ENCODE measurements at places on chromosomes 11 and 22.

DNA sequence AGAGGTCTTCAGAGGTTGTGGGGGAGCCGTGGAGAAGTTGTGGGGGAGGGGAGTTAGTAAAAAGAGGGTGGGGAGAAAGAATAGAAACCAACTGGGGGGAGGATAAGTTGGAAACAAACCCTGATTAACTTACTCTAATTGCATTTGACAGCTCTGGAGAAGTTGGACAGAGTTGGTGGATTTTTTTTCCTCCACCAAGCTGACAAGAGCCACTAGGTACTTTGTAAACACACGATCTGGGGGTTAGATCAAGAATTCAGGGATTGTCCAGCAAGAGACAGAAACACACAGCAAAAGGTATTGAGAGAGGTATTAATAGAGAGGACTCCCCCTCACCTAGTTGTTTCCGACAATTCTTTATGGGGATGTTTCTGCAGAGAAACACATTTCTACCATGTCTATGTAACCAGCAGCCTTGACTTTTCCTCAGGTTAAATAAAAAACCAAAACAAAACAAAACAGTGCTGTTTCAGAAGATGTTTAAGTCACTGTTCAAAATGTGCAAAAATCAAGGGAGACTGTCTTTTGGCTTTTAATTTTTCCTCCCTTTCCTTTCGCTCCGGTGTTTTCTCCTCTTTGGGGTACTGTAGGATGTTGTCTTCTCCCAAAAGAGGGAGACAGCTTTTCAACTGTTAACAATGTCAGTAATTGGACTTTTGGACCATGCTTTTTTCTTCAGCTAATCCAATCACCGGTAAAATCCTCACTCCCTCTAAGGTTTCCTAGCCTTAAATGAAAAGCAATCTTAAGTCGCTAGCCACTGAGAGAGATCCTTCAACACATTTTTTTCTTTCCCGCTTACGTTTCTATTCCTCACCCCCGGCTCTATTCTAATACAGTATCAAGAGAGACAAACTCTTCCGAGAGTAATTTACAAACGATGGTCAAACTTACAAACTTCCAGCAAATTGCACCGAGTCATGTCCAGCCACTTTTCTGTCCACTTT is 708 bp downstream of the MAML2 start:
- DNase-seq = no peak

DNA sequence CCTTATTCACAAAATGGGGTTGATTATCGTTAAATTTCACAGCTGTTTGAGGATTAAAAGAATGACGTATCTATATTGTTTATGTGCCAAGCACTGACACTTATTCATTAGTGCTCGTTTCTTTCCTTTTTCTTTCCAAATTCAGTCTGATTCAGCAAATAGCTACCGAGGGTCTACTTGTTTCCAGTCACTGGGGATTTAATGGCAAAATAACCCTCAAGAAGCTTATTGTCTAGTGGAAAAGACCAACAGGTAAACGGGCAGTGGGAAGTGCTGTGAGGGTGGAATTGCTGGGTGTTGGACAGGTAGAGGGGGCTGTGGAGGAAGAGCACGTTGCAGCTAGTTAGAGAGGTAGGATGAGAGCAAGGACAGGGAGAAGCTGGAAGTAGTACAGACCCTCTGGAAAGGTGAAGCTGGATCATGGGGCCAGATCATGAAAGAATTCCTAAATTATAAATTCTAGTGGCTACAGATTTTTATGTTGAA is 48.3 kb upstream of the BIRC3 start:
- DNase-seq = no peak

GRCh38 chr11:35167426-35167954 is 28.5 kb downstream of the CD44 start:
- no peak for DNase-seq

- no peak for DNase-seq
Measured at GRCh38 chr11:130729678-130730300, 186.5 kb downstream of the SNX19 start.

DNA sequence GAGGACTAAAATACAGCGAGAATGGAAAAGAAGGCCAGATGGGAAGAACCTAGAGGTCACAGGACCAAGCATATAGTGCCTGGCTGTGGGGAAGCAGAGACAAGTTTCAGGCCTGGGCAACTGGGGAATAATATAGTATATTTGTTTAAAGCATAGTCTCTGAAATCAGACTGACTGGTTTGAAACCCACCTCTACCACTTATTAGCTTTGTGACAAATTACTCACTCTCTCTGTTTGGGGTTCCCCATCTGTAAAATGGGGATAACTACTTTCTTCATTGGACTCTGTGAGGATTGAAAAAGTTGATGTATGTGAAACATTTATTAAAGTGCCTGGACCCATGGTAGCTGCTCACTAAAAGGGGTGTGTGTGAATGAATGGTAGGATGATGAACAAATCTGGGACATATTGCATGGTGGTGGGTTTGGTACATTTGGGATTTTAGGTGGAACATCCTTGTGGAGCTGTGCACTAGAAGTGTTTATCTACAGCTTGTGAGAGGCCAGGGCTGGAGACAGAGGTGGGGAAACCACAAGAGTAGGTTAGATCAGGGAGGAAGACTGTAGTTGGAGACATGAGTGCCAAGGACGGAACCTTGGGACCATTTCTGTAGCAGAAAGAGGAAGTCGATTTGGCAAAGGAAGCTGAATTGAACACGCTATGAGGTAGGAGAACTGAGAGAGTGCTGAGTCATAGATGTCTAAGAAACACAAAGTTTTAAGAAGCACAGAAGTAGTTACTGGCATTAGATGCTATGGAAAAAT is 52.6 kb downstream of the SWAP70 start:
- no peak for DNase-seq

DNA sequence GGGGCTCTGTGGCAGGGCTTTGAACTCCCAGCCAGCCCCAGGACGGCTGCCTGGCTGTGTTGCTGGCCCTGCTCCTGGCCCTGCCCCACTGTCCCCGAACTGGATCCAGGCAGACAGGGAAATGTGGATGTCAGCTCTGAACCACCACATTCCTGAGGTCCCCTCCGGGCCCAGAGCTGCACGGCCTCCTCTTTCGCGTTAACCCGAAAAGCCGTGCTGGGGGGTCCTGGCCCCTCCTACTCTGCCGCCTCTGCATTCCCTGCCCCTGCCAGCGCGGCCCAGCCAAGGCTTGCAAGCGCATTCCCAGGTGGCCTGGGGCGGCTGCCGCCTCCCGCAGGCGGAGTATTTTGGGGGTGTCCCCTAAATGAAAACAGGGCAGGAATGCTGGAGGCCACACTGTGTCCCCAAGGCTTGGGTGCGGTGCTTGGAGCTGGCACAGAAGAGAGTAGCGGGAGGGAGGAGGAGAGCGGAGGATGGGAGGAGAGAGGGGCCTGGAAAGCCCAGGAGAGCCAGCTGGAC is 5.4 kb downstream of the LINC01488 start:
- no peak for DNase-seq

DNA sequence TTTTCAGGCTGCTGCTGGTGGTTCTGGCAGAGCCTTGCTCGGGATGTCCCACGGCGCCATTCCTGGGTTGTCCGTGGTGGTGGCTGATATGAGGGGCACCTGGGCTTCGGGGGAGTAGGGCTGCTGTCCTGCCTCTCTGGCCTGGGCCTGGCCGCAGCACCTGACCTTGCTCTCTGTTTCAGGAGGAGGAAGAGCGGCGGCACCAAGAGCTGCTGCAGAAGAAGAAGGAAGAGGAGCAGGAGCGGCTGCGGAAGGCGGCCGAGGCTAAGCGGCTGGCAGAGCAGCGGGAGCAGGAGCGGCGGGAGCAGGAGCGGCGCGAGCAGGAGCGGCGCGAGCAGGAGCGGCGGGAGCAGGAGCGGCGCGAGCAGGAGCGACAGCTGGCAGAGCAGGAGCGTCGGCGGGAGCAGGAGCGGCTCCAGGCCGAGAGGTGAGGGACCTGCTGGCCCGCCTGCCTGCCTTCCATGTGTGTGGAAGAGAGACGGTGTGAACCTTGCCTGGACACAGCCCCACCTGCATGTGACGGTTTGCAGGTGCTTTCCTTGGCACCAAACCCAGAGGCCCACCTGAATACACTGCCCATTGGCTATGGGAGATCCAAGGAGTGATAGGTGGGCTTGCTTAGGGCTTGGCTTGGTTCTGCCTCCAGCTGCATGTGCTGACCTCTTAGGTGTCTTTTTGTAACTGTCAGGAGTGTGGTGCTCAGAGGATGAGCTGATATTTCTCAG is 22.8 kb downstream of the INCENP start:
- no peak for DNase-seq

GRCh38 chr22:22949953-22950352 is 62.3 kb downstream of the IGLL5 start:
- DNase-seq = no peak

- DNase-seq = no peak
Measured at GRCh38 chr11:44176546-44177213, 81.2 kb downstream of the EXT2 start.

- DNase-seq = no peak
Measured at GRCh38 chr11:1226226-1226985, 3.5 kb downstream of the MUC5B start.

- DNase-seq = no peak
Measured at GRCh38 chr11:131465746-131466145, 95.3 kb downstream of the NTM start.

DNA sequence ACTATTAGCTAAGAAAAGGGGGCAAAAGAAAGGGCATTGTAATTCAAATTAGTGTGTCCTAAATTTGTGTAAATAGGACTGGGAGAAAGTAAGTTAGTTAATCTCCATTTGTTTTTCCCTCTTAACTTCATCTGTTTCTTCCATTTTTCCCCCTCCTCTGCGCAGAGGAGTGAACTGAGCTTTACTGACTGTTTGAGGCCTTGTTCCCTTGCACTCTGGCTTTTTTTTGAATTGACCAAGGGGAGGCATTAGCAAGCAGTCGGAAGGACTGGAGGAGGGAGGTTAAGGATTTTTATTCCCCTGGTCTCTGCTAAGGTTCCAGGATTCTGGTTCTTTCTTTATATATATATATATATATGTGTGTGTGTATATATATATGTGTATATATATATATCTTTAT is 15.2 kb upstream of the FANCF start:
- no peak for DNase-seq

GRCh38 chr11:127738771-127739286 is 738.3 kb upstream of the KIRREL3 start:
- DNase-seq = no peak

GRCh38 chr11:13777341-13777985 is 109.0 kb downstream of the FAR1 start:
- no peak for DNase-seq

DNA sequence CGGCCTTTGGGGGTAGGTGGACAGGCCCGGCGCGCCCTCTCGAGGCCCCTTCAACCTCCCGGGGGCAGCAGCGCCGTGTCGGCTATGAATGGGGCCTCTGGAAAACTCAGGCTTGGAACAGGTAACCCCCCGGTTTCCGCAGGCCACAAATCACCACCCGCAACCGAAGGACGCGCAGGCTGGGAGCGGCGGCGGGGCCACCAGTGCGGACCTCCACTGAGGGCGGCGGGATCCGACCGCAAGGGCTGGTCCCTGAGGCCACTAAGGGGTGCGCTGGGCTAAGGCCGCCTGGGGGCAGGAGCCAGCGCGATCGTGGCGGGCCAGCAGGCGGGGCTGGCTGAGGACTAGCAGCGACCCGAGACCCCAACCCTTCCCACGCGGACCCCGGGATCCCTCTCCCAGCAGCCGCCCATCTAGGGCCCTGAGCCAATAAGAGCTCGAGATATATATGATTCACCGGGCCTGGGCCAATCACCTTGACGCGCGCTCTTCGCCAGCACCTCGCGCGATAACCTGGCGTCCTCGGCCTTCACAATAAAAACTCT is 609 bp upstream of the ATF4 start:
- no peak for DNase-seq

DNA sequence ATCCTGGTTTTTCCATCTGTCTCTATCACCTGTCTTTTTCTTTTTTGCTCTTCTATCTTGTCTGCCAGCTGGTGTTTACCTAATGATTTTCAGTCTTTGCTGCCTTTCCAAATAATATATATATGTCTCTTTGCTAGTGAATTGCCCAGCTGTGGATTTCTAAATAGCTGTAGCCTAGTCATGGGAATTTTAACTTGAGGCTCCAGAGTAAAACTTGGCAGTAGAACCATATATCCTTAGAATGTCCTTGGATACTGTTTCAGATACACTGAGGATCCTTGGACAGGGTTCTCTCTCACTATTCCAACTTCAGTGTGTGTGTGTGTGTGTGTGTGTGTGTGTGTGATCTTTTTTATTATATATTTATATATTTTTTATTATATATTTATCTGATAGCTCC is 2285.3 kb downstream of the LRRC4C start:
- no peak for DNase-seq

Data from NCI-H187 (cell line).